Activated CD4-positive, alpha-beta T cell treated with anti-CD3 and anti-CD28 coated beads for 24 hours (primary cell): ENCODE measurements at places on chromosomes 6 and 20.

GRCh38 chr20:33030569-33030968 lies 879 bp upstream of the BPIFB6 start:
- no peak for DNase-seq

DNA sequence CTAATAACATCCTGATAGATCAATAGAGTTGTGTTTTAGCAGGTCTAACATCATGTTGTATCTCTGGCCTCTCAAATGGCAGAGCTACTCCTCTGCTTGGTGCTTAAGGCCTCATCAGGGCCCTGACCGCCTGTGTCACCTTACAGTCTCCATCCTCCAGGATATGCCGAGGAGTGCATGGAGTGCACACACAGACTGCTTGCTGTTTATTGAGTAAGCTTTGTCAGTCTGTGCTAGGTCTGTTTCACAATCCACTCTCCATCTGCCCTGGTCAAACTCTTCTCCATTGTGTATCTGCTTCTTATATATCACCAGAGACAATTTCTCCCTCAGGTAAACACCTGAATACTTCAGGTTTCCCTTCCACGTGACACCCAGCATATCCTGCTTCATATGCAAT lies 136.1 kb downstream of the SLC24A3 start:
- DNase-seq, result no peak

DNA sequence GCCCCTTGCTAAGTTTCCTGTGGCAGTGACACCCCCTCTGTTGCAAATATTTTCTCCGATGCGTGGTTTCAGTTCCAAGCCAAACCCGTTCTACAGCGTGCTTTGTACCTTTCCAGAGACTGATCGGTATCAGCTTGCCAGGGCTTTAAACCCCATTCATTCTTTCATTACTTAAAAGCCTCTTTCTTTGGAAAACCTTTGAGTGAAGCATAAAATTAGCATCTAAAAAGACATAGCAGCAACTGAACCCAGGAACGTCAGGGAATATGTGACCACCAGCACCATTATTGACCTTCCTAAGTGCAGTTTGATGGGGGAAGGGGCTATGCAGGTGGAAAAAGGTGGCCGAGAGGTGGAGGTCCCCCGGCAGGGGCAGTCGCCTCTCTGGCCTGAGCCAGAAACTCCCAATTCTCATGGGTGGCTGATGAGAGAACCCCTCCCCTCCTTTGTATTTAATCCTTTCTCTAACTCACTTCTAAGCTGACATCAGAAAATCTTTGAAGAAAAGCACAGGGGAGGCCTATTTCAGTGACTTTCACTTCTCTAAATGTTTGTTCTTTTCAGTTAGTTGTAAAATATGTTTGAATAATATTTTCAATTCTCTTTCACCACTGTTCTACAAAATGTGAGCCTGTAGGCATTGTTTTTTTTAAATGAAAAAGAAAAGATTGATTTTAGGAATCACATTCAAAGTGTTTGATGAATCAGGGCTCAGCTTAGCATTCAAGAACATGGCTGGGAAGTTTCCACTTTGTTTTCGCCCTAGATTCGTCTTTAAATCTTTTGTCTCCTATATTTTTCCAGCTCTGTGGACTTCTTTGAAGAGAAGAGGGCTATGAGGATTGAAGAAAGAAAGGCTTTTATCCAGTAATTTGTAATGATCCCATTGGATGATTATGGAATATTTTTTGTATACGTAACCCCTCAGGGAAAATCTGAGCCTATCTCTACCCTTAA lies 89.2 kb downstream of the RSPH3 start:
- no peak for DNase-seq

DNA sequence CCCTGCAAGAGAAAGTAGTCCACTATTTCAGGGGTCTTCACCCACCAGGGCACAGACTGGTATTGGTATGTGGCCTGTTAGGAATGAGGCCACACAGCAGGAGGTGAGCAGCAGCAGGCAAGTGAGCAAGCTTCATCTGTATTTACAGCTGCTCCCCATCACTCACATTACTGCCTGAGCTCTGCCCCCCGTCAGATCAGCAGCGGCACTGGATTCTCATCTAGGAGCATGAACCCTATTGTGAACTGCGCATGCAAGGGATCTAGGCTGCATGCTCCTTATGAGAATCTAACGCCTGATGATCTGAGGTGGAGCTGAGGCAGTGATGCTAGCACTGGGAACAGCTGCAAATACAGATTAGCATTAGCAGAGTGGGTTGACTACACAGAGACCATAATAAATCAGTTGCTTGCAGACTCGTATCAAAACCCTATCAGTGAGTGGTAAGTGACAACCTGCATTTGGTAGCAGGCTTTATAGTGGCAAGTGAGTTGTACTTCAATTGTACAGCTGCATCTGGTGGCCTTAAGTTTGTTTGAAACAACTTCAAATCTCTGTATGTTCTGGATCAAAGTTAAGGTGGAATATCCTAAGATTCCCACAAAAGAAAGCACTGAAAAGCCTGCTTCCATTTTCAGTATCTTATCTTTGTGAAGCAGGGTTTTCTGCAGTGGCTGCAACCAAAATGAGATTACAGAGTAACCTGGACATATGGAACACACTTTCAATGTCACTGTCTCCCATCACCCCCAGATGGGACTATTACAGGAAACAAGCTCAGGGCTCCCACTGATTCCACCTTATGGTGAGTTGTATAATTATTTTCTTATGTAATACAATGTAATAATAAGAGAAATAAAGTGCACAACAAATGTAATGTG lies 12.8 kb downstream of the C6orf141 start:
- DNase-seq, result no peak

GRCh38 chr6:118495485-118496280 lies 52.4 kb upstream of the PLN start:
- no peak for DNase-seq

DNA sequence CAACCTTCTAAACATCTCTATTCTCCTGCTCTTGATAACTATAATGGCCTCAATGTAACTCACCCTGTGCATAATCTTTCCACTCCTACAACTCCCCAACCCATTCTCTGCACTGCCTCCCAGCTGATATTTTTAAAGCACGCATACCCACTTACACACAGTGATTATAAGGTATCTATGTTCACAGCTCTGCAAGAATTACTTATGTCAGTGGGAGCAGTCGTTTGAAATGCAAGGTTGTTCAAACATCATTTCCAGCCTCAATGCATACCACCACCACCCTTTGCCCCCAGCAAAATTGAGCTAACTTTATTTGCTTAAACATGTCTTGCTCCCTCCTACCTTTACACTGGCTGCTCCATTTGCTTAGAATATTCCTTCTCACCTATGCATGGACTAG lies 506.0 kb downstream of the RFPL4B start:
- DNase-seq, result no peak

DNA sequence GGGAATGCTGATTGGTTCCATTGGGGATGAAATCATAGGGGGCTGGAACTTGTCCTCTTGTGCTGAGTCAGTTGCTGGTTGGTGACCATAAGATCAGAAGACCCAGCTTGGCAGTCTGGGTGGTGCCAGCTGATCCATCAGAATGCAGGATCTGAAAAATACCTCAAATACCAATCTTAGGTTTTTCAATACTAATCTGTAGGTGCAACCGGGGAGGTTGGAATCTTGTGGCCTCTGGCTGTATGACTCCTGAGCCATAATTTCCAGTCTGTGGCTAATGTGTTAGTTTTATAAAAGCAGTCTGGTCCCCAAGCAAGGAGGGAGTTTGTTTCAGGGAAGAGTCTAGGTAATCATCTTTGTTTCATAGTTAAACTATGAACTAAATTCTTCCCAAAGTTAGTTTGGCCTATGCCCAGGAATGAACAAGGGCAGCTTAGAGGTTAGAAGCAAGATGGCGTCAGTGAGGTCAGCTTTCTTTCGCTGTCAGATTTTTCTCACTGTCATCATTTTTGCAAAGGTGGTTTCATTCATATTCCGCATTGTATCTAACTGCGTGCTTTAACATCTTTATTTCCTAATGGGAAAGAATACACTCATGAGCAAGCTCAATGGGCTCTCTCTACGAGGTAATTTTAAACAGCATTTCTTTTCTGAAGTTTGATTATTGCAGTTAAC lies 2.0 kb downstream of the ARMH2 start:
- no peak for DNase-seq

DNA sequence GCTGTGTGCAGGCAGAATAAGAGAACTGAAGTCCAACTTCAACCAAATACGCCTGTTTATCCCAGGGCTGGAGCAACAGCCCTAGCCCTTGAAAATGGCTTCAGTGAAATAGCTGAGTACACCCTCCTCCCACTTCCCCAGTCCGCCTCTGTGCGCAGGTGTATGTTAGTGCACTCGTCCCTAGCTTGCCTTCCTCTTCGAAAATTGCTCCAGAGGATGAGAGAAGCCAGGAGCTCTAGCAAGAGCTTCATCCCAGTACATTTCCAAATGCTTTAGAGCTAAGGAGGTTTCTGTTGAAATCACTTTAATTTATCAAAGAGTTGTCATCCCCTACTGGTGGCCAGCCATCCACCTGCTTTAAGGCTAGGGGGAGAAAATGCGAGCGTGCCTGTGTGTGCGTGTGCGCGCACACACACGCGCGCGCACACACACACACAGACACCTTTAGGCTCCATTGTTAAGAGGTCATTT lies 5.4 kb upstream of the POU3F2 start:
- no peak for DNase-seq

DNA sequence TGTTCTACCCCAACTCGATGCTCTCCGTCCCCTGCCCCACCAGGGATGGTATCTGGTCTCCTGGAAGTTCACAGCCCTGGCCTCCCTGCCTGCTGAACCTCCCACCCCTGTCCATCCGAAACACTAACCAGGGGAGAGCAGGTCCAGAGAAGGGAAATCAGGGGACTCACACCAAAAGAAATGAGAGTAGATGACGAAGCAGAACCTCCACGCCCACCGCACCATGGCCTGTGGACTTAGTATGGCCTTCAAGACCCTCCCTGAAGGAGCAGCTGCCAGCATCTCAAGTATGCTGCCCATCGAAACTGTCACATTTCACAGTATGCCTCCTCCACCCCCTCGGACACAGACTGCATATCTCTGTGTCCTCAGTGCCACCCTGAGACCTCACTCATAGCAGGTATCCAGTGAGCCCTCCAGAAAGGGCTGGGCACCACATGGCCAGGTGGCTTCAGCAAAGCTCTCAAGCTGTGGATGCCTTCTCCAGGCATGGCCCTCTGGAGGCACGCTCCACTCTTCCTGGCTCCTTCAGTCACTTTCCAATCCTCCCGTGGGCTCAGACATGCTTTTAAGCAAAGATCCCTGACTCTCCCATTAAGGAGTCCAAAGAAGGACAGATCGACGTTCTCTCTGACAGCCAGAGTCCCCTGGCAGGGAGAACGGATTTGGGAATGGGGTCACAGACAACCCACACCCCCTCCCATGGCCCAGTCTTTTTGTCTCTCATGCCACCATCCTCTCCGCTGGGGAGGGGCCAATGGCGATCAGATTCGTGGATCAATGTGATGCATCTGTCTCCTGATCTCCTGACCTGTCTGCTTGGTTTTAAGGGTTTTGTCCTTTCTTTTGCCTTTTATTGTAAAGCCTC lies 158.4 kb downstream of the ANKRD60 start:
- DNase-seq, result no peak

GRCh38 chr6:32931211-32931610 lies 9.6 kb downstream of the HLA-DMB start:
- no peak for DNase-seq

- no peak for DNase-seq
These were observed 215.5 kb upstream of the MCHR2 start for GRCh38 chr6:100209323-100210136.

DNA sequence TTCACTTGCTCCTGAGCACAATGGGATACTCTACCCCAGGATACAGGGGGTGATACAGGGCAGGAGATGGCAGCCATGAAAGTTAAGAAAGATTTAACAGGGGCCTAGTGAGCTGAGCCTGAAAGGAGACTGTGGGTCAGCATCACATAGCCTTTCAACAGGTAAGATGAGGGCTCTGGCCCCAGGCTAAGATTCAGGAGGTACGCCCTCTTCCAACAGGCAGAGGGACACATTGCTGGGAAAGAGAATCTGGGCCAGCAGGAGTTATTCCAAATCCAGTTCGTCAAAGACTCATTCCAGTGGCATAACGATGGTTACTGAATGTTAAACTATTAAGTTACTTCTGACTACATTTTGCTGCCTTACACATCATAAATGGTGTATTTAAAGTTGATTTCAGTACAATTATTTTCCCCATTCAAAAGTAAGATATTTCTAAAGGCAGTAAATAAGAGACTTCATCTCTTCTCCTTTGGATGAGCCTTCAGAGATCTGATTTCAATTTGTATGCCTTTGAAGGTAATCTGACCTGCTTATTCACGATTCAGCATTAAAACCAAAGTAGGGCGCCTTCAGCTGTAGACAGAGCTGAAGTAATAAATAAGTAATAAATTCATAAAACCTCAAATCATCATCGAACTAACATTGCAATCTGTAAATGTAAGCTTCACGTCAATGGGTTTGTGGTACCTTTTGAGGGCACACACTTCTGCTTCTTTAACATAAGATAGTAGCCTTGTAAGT lies 62.4 kb downstream of the HS3ST5 start:
- DNase-seq, result no peak

DNA sequence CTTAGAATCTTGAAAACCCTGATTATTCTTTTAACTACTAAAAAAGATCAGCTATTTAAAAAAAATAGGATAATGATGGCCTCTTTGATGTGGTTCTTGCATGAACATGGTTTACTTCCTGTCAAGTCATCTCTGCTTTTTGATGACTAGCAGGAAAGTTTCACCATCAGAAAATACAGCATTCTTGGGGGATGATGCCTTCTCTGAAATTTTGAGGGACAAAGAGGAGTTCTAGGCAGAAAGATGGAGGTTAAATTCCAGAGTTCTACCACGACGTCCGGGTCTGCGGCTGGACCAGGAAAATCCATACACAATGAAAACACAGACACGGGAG lies 130.4 kb downstream of the OLIG3 start:
- no peak for DNase-seq

- DNase-seq, result no peak
These were observed 59.2 kb upstream of the CD93 start for GRCh38 chr20:23145281-23145700.

DNA sequence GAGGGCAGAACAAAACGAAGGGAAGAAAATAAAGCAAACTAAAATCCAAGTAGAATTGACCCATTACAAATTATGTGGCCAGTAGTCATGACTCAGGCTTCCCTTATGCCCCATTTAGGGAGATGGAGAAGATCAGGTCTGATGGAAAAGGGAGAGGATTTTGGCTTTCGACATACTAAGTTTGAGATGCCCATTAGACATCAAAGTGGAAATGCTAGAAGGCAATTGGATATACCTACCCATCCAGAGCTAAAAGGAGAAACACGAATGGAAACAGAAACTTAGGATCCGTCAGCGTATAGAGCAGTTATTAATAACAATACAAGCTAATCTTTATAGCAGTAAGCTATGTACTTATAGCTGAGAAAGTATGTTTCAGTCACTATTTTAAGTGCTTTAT lies 4.8 kb downstream of the TRPC4AP start:
- DNase-seq, result no peak

DNA sequence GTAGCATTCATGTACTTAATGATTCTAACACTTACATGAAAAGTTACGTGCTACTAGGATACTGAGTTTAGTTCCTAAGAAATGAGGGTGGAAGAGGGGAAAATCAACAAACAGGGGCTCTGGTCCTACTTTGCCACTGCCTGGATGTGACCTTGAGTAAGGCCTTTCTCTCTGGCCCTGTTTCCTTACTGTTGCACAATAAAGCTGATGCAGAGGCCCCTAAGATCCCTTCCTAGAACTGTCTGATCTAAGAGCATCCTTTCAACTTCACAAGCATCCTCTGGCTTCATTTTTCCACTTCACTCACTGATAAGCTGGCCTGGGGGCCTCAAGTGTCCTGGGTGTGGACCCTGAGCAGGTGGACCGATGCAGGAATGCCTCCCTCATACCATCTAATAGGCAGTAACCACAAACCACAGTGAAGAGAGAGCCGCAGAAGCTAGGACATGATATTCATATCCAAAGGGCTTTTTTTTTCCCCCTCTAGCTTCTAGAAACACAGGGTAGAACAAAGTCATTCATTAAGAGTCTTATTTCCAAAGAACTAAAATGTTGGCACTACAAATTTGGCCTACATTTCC lies 21.6 kb downstream of the FKBP1A start:
- no peak for DNase-seq
